Cardiac muscle cell (in vitro differentiated cells and primary cell): ENCODE measurements at places on chromosomes 2 and 18. TPM values are rescaled to one million over a fixed set of nuclear protein-coding genes. Genes with fewer than 3 reads are reported as not detected.

DNA sequence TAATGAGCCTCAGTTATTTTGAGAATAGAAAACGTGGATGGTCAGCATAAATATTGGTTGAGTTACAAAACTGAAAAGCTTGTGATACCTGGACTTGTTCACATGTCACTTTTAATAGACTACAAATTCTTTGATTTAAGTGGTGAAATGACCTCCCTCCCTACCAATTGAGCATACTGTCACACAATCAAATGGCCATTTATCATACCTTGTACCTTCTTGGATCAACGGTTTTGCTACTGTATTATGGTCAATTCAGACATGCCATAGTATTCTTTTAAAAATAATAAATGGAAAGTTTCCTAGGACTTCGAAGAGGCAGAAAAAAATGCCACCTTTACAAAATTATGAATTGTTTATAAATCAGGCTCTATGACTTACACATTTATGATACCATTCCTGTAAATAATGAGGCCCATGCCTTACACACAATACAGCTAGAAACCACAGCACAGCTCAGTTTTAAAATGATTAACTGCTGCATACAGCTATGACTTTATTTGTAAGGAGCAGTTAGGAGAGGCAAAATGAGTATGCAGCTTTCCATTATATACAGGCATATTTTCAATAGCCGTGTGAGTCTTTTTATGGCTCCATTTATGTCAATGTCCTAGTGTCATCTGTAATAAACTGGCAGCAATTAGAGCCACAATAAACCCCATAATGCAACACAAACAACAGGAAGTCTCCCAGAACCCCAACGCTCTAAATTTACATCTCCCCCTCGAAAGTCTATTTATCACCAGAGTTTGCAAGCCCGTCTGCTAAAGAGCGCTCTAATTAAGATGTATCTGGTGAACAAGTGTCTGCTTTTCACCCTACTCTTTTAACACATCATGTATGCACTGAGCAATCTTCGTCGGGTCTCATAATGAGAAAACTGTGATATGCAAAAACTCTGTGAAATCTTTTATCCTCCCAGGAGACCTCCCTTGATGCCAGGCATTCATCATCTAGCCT, 176.1 kb downstream of the ZNF521 start:
- H3K36me3 ChIP-seq = no peaks in the 10 kb centered on the region
- H3K4me1 ChIP-seq = peaks cover 6% of the 10 kb centered on the region
- H3K4me3 ChIP-seq = no peak overlapping the region

DNA sequence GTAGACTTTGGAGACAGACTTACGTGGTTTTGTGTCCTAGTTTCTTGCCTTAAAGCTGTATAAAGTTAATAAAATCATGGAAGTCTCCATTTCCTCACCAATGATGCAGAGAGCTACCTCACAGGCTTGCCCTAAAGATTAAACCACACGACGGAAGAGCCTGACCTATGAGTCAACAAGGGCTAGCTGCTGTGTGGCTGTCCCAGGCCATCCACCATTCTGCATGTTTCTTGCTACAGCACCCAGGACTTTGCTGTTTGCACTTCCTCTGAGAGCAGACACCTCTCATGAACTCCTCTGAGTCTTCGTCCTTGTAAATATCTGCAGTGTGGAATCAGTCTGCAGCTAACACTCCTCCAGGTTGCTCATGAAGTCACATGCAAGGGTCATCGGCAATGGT, 160.0 kb upstream of the TRIB2 start:
- no peak overlapping the region for H3K4me3 ChIP-seq
- peaks cover 17% of the 10 kb centered on the region for H3K4me1 ChIP-seq
- no peaks in the 10 kb centered on the region for H3K36me3 ChIP-seq
- no peak overlapping the region for H3K27ac ChIP-seq

- H3K36me3 ChIP-seq = no peaks in the 10 kb centered on the region
- H3K4me1 ChIP-seq = no peaks in the 10 kb centered on the region
- no peaks in the 10 kb centered on the region for H3K27me3 ChIP-seq
- H3K4me3 ChIP-seq = no peak overlapping the region
These were observed 740.2 kb upstream of the ZEB2 start for GRCh38 chr2:145260081-145260480.

- peak within 1 kb of the TSS; percentile 96 for H3K4me3 ChIP-seq
- peak within 1 kb of the TSS; percentile 13 for H3K27ac ChIP-seq
- H3K36me3 ChIP-seq = no peaks in the 10 kb centered on the region
- peak; percentile 86 for DNase-seq
- peaks cover 11% of the 10 kb centered on the region for H3K4me1 ChIP-seq
- no peaks in the 10 kb centered on the region for H3K27me3 ChIP-seq
These were observed at the start of gene TCF4 for GRCh38 chr18:55588111-55588869. TCF4 (minus strand) TSS chr18:55588192; CDS start chr18:55587116, 1,076 bp downstream.

- no peak overlapping the region for H3K4me3 ChIP-seq
- H3K27me3 ChIP-seq = no peaks in the 10 kb centered on the region
- H3K27ac ChIP-seq = no peak overlapping the region
- DNase-seq = no peak
- H3K36me3 ChIP-seq = peaks cover 4% of the 10 kb centered on the region
These were observed 1.4 kb upstream of the FAM168B start for GRCh38 chr2:131094463-131095281.

DNA sequence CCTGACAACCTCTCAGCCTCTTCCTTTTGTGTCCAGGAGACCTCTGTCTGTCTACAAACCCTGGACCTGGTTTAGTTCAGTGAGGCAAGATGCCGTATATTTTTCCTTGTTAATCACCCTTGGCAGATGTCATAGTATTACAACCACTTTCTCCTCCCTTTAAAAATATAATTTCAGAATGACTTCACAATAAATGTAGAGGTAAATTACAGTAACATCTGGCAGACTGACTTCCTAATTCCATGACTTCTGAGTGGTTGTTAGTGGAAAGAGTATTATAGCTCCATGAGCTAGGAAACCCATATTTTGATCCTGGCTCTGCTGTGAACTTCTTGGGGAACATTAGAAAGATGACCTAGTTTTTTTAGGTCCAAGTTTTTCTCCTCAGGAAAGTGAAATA, 39.5 kb downstream of the SPATS2L start:
- no peaks in the 10 kb centered on the region for H3K36me3 ChIP-seq
- no peak overlapping the region for H3K27ac ChIP-seq
- no peak overlapping the region for H3K4me3 ChIP-seq
- no peaks in the 10 kb centered on the region for H3K4me1 ChIP-seq
- DNase-seq = no peak

The GKN2 gene
- polyA plus RNA-seq = not detected in 2 replicates

The STK17B gene
- 2.6 and 5.6 TPM in 2 replicates for polyA plus RNA-seq
